ENCODE measurements at places on chromosomes 6 and 20.

DNA sequence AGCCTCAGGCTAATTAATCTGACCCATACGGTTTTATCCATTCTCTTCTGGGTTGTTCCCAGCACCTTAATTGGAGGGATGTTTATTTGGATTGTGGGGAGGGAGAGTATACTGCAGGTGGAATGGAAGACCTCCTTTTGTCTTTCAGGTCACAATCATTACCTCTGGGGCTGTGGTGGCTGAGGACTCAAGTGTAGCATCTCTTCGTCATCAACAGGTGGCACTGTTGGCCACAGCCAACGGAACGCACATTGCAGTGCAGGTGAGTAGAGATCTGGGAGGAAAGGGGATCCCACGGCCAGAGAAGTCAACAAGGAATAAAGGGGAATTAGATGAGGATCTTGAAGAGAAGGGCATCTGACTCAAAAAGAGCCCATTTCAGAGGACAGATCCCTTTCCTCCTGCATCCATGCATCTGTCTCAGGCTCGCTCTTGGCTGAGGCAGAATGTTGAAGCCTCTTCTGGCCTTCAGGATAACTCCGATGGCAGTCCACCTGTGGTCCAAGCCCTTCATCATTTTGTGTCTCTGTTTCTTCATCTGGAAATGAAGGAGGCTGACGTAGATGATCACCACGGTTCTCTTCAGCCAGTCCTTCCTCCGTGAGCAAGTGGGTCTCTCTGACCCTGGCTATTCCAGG lies 3.2 kb upstream of the DEF6 start:
- DNase-seq, result no peak

- no peak for DNase-seq
Observed at GRCh38 chr6:79874531-79875134, 72.7 kb downstream of the ELOVL4 start.

GRCh38 chr6:44078827-44079671 lies 48.2 kb downstream of the MRPL14 start:
- DNase-seq, result no peak

DNA sequence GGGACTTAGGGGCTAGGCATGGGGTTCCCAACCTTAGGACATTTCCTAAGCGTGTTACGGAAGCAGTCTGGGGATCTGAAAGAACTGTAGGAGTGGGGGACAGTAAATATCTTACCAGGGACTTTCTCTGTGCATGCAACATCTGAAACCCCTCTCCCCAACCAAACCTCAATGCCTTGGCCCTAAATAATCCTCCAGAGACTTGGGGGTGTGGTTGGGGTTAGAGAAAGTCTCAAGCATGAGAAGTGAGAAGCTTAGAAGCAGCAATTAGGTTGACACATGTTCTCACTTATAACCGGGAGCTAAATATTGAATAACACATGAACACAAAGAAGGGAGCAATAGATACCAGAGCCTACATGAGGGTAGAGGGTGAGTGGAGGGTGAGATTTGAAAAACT lies 74.7 kb downstream of the HTR1E start:
- no peak for DNase-seq

DNA sequence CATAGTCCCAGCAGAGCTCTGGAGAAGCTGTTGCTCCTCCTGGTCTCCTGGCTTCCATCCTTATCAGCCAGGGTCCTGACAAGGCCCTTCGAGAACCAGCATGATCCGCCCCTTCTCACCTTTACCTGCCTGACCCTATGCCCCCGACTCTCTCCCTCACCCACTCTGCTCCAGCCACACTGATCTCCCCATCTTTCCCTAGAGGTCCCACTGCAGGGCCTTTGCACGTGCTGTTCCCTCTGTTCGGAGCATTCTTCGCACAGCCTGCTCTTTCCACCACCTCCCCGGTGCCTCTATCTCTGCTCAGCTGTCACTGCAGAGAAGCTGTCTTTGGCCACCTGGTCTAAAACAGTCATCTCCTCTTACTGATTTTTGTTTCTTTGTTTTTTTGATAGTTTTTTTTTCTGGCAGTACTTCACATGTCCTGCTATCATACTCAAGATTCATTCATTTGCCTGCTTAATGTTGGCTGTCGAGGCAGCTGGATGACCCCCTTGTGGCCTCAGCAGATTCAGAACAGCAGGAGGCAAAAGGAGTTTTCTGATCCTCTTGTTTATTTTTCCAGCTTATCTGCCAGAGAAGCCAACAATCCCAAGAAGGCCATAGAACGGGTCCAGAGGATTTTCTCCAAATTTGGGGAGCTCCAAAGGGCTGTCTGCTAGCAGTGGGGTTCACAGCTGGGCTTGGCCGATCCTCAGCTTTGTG lies 1.6 kb upstream of the PTGIS start:
- DNase-seq, result no peak

GRCh38 chr20:20272686-20273085 lies 95.2 kb upstream of the INSM1 start:
- no peak for DNase-seq

DNA sequence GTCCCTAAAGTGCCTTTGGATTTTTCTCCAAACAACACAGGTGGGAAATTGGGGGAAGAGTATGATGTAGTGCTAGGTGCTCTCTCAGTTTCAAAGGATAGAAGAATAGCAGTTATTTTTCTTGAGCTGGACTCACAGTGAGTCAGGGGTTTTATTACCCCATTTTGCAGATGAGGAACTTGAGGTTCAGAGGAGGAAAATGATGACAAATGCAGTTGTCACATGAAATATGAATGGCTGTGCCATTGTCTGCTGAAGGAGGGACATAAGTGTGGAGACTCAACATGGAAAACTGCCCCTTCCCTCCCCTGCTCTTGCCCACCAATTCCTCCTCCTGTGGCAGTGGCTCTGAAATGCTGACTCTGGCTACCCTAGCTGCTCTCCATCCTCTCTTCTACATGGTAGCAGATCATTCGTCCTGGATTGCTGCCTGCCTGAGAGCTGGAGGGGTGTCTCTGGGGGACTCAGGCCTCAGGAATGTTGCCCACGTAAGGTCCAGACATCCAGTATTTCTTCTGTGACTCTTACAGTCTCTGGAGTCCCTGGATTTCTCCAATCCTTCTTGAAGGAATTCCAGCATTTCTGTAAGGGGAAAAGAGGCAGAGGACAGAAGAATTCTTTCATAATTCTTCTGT lies 37.6 kb upstream of the EPB41L1 start:
- DNase-seq, result no peak

GRCh38 chr6:73923905-73924485 lies 228.0 kb downstream of the CD109 start:
- DNase-seq, result no peak

DNA sequence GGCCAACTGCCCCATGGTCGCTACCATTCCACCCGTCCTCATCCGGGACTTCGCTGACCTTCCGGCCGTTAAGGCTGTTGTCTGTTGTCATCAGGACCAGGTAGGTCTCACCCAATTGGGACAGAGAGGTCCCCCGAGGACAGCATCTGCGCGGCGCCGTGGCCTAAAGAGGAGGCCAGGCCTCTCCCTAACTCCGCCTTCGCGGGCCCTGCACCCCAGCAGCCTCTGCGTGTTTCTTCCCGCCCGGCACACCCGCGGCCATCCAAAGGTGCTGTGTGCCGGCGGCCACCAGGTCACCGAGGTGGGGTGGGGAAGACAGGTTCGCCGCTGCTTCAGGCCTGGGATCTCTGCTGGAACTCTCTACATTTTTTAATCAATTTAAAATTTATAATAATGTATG lies 9.0 kb downstream of the OR2W1 start:
- DNase-seq, result no peak

- no peak for DNase-seq
Observed at GRCh38 chr6:156821707-156822106, 44.5 kb downstream of the ARID1B start.

- DNase-seq, result no peak
Observed at GRCh38 chr20:17928633-17929311, 39.8 kb downstream of the SNX5 start.

DNA sequence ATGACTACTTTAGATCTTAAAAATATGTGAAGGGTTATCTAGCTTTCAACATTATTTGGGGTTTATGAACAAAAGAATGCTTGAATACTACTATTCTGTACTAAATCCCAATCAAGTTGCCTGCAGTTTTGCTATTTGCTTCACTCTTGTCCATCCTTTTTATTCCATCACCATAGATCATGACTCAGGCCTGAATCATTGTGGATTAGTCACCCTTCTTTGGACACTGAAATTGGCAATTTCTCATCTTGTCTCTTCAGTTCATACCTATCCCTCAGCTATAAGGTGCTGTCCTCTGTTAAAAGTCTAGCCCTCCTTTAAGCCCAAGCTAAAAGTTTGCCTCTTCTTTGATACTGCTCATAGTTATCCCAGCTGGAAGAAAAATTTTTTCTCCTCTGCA lies 199.1 kb downstream of the CENPW start:
- peak; percentile 68 for DNase-seq

- DNase-seq, result no peak
Observed at GRCh38 chr6:87916446-87916845, 131.2 kb upstream of the SPACA1 start.

DNA sequence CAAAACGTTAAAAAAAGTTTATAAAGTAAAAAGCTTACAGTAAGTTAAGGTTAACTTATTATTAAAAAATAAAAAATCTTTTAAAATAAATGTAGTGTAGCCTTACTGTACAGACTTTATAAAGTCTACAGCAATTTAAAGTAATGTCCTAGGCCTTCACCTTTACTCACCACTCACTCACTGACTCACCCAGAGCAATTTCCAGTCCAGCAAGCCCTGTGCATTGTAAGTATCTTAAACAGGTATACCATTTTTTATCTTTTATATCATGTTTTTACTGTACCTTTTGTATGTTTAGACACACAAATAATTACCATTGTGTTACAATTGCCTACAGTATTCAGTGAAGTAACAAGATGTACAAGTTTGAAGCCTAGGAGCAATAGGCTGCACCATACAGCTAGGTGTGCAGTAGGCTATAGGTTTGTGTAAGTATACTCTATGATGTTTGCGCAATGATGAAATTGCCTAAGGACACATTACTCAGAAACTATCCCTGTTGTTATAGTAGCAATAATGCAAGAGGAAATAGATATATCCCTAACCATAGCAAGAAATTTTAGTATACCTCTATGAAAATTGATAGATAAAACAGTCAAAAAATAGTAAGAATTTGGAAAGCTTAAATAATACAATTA lies 39.5 kb downstream of the FBXO5 start:
- DNase-seq, result no peak

Measured in SW 1271 (cell line).